ENCODE measurements at places on chromosomes 13 and 19. TPM values are rescaled to one million over a fixed set of nuclear protein-coding genes. Genes with fewer than 3 reads are reported as not detected.

Gene TNFRSF19
- total RNA-seq = 0.20 TPM

Gene ZNF225
- 5.1 TPM for total RNA-seq

Gene FCHO1
- total RNA-seq = 26.8 TPM

Gene ADM5
- total RNA-seq = 6.7 TPM

Gene CLEC17A
- total RNA-seq = not detected

Gene SMIM44
- total RNA-seq = not detected

Gene CEACAM8
- not detected for total RNA-seq

Gene FARP1
- total RNA-seq = 91.1 TPM

Gene SHD
- total RNA-seq = 2.0 TPM

Gene GPC5
- total RNA-seq = 0.46 TPM

Gene DDX39A
- 105 TPM for total RNA-seq

Gene ACER1
- total RNA-seq = not detected

Gene TEX101
- not detected for total RNA-seq

Gene PTBP1
- total RNA-seq = 692 TPM

Gene ZNF420
- total RNA-seq = 12.3 TPM

Gene NR1H2
- 40.5 TPM for total RNA-seq

Gene MISP
- 0.70 TPM for total RNA-seq

Gene MYPOP
- 14.8 TPM for total RNA-seq

Gene ZNF582
- total RNA-seq = 5.2 TPM

Gene LRRC25
- 0.18 TPM for total RNA-seq

Gene ADGRE3
- not detected for total RNA-seq

Gene SPACA7
- not detected for total RNA-seq

Gene VSTM2B
- 2.2 TPM for total RNA-seq

Gene LHFPL6
- 1.4 TPM for total RNA-seq

Gene EXOC3L2
- 2.7 TPM for total RNA-seq

Gene PSG1
- not detected for total RNA-seq

Gene NLRP7
- 5.0 TPM for total RNA-seq

Gene PINLYP
- total RNA-seq = 10.6 TPM

Gene AKAP8
- 51.3 TPM for total RNA-seq

Gene FBXL3
- 9.9 TPM for total RNA-seq

Gene VSIG10L
- 14.1 TPM for total RNA-seq
